ENCODE measurements at places on chromosomes 7 and 10.

DNA sequence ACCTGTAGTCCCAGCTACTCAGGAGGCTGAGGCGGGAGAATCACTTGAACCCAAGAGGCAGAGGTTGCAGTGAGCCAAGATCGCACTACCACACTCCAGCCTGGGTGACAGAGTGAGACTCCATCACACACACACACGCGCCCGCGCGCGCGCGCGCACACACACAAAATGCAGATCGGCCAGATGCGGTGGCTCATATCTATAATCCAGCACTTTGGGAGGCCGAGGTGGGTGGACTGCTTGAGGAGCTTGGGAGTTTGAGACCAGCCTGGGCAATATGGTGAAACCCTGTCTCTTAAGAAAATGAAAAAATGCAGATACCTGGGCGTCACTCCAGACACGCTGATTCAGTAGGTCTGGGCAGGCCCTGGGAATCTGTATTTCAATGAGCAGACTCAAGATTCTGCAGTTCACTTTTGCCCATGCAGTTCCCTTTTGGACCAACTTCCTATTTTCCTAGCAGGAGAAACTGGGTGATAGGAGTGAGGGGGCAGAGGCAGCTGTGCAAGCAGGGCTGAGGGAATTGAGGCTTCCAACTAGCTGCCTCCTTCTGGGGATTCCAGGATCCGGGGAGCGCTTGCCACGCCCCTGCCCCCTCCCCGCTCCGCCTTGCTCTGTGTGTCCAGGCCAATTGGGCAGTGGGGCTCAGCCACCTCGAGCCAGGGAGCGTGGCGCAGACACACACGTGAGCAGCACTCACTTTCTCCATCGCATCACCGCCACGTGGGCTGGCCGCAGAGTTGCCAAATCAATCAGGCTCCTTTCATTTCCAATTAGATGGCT is 173.6 kb downstream of the SH3PXD2A start:
- no peak for DNase-seq

GRCh38 chr7:98970016-98970615 is 91.8 kb downstream of the TRRAP start:
- DNase-seq: no peak

GRCh38 chr7:3673524-3673923 is 372.5 kb downstream of the SDK1 start:
- peak; percentile 39 for DNase-seq

DNA sequence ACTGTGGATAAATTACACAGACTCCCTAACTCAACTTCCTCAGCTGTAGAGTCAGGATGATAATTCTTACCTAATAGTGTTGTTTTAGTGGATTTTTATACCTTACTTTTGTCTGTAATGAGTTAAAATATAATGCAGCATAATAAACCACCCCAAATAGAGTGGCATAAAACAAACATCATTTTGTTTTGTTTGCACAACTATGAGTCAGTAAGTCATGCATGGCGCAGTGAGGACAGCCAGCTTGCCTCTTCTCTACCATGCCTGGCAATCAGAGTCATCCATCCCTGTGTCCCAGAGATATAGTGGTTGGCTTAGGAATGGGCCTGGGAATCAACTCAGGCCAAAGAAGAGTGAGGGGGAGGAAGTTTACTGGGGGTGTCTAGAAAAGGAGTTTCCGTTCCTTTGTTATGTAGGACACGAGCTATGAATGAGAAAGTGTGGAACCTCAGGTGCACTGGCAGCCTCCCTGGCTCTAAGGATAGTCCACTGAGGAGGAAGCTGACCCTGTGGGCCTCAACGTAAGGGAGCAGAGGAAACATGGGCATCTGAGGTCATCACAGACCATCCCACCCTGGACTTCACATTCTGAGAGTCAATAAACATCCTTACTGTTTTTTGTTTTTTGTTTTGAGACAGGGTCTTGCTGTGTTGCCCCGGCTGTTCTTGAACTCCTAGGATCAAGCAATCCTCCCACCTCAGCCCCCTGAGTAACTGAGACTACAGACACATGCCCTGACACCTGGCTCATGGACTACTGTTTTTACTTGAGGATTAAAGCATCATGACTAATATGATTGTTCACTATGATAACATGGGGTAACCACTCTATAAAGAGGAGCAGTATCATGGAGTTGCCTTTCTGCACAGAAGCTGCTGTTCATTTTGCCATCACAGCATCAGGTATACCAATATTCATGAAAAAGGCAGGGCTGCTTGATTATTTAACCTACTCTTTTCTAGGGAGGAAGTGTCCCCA is 21.0 kb upstream of the GRB10 start:
- no peak for DNase-seq

GRCh38 chr7:142770661-142771352 is at the start of gene PRSS2:
TSS of gene PRSS2 (plus strand) at chr7:142770970. CDS start at chr7:142770983, 13 bp downstream.
- DNase-seq: no peak

- DNase-seq: no peak
These were observed 140.0 kb downstream of the ITGB8 start for GRCh38 chr7:20470726-20471125.

DNA sequence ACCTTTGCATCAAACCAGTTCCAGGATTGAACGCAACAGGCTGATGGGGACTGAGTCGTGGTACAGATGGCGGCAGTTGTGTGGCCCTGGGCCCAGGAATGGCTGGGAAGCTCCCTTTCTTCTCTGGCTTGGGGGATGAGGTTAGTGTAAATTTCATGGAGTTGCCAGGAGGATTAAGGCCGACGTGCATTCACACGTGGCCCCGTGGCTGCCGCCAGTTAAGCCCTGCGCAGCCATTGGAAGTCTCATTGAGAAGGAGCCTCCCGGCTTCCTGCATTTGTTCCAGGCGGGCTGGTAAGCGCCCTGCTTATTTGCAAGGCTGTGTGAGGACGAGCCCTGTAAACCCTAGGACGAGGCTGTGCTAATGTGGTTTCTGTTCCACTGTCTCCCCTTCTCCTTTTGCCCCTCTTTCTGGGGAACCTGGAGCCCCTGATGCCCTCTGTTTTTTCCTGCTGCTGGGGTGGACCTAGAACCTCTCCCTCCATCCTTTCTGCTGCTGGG is 174.7 kb upstream of the TNRC18 start:
- DNase-seq: no peak

DNA sequence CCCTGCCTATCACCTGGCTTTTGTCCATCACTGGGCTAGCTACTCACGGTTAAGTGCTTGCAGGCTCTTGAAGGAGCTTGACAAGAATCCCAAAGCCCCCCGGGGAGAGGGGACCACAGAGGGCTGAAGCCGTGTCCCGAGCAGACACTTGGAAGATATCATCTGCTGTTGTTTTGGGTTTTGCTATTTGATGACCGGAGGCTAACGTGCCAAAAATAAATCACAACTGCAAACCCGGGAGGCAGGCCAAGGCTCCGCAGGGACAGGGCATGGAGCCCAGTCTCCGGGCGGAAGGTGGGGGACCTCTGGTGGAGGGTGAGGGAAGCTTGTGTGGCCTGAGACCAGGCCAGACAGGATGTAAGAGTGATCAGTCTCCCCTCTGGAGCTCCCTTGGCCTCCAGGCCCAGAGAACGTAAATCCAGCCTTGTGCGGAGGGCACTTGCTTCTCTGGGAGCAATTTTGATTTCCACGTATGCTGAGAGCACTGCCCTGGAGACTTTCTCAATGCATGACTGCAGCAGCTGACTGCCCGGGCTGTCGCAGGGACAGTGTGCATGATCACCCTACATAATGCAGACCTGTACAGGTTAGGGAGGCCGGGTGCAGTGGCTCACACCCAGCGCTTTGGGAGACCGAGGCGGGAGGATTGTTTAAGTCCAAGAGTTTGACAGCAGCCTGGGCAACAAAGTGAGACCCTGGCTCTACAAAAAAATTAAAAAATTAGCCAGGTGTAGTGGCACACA is at the start of gene PHKG1:
Gene PHKG1, minus strand, starts transcription at position 164 of the 743 bp plus-strand sequence. CDS start 4,011 bp downstream, outside the sequence.
- DNase-seq: no peak

DNA sequence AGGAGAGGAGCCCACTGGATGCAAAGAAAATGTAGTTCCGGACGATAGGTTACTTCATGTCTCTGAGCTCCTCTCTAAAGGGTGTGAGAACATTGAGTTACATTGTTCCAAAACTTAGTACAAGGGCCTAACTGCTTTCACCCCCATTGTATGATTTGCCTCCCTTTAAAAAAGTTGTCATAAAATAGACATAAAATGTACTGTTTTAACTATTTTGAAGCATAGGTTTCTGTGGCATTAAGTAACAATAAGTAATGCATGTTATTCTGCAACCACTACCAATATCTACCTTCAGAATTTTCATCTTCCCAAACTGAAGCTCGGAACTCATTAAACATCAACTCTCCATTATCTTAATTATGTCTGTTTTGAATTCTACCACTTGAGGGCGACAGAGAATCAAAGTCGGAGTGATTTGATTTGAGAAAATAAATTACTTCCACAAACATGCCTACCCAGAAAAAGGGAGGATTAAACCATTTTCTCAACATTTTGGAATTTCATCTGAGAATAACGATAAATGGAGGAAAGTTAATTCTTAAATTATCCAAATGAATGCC is 2.7 kb downstream of the IGFBP1 start:
- peak; percentile 38 for DNase-seq

DNA sequence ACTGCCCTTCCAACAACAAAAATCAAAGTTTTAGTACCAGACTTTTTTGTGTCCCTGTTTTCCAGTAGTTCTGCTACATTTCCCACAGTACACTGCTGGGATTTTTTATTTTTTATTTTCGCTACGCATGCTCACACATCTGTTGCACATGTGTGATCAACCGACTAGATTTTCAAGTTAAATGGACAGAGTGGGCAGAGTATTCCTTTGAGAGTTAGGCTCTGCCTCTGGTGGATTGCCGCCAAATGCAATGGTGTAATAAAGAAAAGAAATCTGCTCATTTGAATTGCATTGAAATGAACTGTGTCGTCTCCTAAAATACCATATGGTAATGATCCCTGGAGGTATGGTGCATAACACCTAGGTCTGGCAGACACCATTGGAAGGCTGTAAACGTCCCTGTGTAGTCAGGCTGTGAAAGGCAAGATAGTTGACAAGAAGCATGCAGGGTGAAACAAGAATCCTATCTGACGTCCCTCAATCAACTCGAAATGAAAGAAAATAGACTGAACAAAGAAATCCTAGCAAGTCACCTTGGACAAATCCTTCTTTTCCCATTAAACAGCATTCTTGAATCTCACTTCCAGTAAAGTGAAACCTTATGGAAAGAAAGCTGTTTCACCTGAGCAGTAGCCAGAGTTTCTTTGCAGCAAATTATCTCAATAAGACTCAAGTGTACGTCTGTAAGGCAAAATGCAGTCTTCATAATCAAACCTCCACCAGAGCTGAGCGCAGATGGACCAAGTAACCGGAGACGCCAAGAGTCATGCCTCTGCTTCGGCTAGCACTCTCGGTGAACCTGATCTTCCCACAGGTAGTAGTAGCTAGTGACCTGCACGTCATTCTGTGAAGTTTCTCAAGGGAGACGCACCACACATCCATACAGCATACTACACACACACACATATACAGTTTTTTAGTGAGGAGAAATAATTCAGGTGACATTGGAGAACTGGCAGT is 357.3 kb downstream of the CRPPA start:
- DNase-seq: no peak
